Type B pancreatic cell (in vitro differentiated cells): ENCODE measurements at places on chromosomes 2 and 18. TPM values are rescaled to one million over a fixed set of nuclear protein-coding genes. Genes with fewer than 3 reads are reported as not detected.

- DNase-seq, result no peak
Measured at GRCh38 chr2:186584053-186584452, 5.8 kb upstream of the ITGAV start.

DNA sequence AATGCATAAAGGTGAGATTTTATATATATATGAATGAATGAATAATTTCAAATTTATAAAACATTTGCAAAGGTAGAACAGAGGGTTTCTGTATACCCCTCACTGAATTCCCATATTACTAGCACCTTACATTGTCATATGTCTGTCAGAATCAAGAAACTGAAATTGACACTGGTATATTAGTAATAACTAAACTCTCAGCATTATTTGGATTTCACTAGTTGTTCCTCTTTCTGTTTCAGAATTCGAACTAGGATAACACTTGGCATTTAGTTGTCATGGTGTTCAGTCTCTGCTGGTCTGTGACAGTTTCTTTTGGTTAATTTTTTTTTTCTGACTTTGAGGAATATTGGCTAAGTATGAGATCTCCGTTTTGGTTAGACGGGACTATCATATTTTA is 275.9 kb downstream of the DCC start:
- no peak for DNase-seq

DNA sequence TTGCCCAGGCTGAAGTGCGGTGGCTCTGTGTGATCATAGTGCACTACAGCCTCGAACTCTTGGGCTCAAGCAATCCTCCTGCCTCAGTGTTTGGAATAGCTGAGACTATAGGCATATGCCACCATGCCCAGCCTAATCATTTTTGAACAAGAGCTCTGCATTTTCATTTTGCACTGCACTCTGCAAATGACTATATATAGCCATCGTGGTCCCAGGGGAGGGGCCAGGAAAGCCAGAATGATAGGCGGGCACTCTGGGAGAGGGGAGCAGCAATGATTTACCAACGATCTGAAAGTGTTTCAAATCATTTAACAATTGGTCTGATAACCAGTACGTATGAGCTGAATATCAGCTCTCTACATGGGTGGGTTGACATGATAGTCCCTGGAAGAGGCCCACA is 22.3 kb upstream of the ST3GAL5 start:
- no peak for DNase-seq

GRCh38 chr2:218435003-218435982 is 16.4 kb downstream of the VIL1 start:
- DNase-seq, result no peak

GRCh38 chr2:182586426-182586825 is 129.6 kb upstream of the DNAJC10 start:
- no peak for DNase-seq

DNA sequence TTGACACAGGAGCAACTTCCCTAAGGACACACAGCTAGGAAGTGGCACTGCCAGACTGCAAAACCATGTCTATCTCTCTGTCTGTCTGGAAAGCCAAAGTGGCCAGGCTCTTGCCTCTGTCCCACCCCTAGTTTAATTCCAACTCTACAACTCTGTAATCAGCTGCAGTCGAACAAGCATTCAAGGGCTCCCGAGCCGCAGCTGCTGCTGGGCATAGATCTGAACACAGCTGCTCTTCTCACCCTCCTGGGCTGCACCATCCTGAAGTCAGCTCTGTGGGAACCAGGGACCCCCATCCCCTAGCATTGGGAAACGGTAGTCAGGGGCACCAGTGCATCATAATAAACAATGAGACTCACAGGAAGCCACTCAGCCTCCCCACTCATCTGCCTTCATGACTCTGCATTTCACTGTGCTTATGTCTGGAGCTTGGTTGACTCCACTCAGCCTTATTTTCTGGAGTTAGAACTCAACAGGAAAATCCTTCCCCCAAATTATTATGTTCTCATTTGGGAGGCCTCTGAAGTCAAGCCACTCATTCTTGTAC is 44.4 kb upstream of the TMEM163 start:
- no peak for DNase-seq

DNA sequence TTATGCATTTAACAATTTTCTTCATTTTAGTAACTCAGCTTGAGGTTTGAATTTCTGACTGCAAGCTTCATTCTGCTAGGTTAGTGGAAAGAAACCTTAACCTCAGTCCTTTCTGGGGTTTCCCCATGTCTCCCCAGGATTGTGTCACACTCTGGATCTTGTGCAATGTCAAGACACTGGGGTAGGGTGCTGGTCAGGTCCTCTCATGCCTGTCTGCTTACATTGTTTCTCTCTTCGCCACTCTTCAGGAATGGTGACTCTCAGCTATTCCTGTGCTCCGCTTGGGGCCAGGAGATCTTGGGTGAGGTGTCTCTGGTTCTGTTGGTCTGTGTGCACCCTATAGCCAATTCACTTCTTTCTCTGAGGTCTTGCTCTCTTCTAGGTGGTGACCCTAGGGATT is 23.9 kb downstream of the CTLA4 start:
- no peak for DNase-seq

GRCh38 chr18:10388373-10388772 is 66.1 kb upstream of the APCDD1 start:
- no peak for DNase-seq

GRCh38 chr18:69265656-69266055 is 135.0 kb upstream of the DOK6 start:
- DNase-seq, result no peak

GRCh38 chr2:63642946-63643345 is 54.2 kb downstream of the MDH1 start:
- DNase-seq, result no peak

DNA sequence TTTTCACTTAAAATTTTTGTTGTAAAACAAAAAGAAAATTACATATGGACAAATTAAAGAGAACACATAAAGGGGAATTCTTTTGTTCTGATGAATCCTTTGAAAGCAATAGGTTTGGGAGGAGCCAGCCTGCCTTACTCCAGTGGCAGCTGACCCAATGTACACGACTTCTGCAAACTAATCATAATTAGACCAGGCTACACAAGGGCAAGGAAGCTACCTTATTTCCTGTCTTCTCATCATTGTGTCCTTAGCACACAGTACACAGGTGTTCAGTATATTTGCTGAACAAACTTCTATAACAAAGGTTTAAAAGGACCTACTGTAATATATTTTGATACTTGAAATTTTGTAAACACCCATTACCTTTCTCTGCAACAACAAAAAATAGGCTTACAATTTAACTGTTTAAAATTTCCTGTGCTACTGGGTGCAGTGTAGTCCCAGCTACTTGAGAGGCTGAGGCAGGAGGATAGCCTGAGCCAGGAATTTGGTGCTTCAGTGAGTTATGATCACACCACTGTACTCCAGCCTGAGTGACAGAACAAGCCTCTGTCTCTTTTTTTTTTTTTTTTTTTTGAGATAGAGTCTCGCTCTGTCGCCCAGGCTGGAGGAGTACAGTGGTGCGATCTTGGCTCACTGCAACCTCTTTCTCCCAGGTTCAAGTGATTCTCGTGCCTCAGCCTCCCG is 18.9 kb downstream of the KCNG3 start:
- no peak for DNase-seq

GRCh38 chr2:62181843-62182242 is 14.1 kb upstream of the B3GNT2 start:
- no peak for DNase-seq

GRCh38 chr18:2797951-2798350 is 48.9 kb upstream of the EMILIN2 start:
- DNase-seq, result no peak

DNA sequence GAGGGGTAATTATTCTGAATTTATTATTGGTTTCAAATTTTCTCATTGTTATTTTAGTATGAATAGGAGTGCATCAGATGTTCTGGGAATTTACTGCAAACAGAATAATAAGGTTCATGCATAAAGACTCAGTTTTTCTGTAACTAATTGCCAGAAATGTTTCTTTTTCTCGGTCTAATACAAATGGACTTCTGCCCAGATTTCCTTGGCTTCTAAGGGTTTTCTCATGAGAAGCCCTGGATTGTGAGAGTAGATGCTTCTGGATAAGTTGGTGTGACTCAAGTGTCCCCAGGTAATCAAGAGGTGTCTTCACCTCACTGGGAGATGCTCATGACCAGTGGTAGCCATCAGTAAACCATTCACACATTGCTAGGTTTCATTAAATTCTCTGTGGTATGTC is 78.5 kb downstream of the CCDC85A start:
- no peak for DNase-seq

GRCh38 chr2:159317392-159318088 is 31.0 kb upstream of the WDSUB1 start:
- no peak for DNase-seq

DNA sequence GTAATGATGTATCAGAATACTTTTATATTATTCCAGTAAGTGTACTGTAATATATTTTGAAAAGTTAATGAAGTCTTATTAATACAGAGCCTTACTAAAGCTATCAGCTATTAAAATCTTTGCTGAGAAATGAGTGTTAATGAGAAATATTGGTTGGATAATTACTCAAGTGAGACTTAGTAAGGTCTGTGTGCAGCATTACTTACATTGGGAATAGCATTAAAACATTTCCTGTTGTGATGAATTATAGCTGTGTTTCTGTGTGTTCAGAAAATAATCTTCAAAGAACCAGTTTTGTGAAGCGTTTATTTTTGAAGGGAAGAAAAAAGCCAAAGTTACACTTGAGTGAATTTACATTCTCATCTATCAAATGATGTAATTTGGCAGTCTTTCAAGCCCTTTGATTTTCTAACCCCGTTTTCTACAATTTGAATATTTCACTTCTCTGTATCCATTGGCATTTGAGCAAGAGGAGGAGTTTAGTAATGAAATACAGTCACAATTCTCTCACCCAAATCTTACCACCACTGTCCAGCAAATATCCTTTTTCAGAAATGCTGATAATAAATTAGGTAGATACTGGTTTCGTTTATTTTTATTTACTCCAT is 123.5 kb upstream of the BOD1L2 start:
- DNase-seq, result no peak

- no peak for DNase-seq
Measured at GRCh38 chr2:10951558-10952414, 40.1 kb downstream of the KCNF1 start.

- DNase-seq, result no peak
Measured at GRCh38 chr2:72166279-72166678, 18.6 kb upstream of the CYP26B1 start.

The IFIH1 gene
- 10.4 and 17.5 TPM in 2 replicates for total RNA-seq

The ST3GAL5 gene
- total RNA-seq, result 12.9 and 16.7 TPM in 2 replicates

The BBS5 gene
- 5.0 and 11.2 TPM in 2 replicates for total RNA-seq

The DQX1 gene
- total RNA-seq, result 1.4 and 3.2 TPM in 2 replicates

The NTSR2 gene
- total RNA-seq, result not detected in 2 replicates

The FTCDNL1 gene
- 0.95 and 1.3 TPM in 2 replicates for total RNA-seq

The IHH gene
- total RNA-seq, result 10.8 and 13.8 TPM in 2 replicates

The GPR45 gene
- total RNA-seq, result not detected in 2 replicates

The TMEM178A gene
- 3.1 and 9.3 TPM in 2 replicates for total RNA-seq

The GRP gene
- 1.2 and 3.0 TPM in 2 replicates for total RNA-seq

The GRHL1 gene
- 37.4 and 120 TPM in 2 replicates for total RNA-seq

The GPR35 gene
- total RNA-seq, result 3.6 and 3.9 TPM in 2 replicates
